ENCODE measurements at places on chromosomes 6 and 20.

DNA sequence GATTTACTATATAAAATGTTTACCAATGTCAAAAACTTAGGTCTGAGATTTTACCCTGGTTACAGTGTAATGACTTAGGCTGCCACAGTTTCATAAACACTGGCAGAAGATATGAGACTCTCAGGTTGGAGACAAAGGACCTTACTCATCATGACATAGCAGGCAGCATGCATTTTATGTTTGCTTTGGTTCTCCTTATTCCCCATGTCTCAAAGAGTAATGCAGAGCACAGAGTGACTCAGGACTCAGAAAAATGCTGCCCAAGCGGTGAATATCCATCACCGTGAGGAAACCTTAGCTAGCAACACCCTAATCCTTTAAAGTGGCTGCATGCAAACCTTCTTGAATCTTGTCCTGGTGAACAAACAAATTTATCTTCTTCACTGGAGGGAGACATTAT, 112.1 kb upstream of the EYS start:
- DNase-seq: no peak

- no peak for DNase-seq
Observed at GRCh38 chr6:163323274-163323673, 91.2 kb upstream of the QKI start.

DNA sequence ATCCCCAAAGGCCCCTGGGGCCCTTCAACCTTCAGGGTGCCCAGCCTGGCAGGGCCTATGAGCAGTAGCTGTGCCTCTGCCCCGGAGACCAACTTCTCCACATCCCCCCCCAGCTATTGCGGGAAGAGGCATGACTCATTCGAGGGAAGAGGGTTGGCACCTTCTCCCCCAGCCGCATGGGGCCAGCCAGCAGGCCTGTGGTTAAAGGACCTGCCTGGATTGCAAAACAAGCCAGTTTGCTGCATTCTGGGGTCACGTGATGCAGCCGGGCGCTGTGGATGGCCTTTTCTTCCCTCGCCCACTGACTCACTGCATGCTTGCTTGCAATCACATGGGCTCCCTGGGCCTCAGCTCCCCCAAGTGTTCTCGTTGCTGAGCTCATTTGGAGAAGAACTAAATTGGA, 182.5 kb downstream of the MAFB start:
- no peak for DNase-seq

GRCh38 chr6:64357430-64357829, 721.8 kb downstream of the PHF3 start:
- no peak for DNase-seq

DNA sequence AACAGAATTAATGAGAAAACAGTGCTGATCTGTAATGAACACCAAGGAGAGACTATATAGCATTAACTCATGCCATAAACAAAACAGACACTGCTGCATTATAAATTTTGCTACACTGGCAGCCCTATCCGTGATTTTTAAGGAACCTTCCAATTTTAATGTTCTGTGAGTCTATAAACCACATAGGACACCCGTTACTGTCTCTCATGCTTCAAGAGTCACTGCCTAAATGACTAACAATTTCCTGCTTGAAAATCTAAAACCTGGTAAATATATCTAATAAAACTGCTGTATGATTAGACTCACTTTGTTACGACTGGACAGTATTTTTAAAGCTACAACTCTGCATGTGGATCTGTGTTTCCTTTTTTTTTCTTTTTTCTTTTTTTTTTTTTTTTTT, 8.7 kb downstream of the CHD6 start:
- no peak for DNase-seq

GRCh38 chr20:63895952-63896263, 982 bp downstream of the DNAJC5 start:
- no peak for DNase-seq

DNA sequence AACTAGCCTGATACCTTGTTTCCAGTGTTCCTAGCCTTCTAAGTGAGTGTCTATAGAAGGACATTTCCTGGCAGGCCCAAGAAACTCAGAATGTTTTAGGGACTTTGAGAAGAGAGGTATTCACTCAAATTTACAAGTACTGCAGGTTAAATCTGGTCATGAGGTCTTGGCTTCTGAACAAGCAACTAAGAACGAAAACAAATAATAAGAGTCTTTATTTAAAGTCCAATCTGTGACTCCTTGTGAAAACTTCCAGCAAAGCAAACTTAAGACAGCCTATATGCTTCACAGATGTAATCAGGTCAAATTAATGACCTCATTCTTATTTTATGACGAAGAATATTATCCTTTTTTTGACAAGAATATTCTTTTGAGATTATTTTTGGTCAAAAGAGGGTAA, 79.4 kb upstream of the PRSS16 start:
- DNase-seq: no peak

DNA sequence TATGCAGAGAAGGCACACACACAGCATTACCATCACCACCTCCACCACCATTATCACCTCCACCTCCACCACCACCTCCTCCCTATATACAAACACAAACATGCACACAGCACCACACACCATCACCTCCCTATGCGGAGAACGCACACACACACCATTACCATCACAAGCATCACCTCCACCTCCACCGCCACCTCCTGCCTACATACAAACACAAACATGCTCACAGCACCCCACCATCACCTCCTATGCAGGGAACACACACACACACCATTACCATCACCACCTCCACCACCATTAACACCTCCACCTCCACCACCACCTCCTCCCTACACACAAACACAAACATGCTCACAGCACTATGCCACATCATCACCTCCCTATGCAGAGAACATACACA, 236.5 kb upstream of the AFDN start:
- no peak for DNase-seq

DNA sequence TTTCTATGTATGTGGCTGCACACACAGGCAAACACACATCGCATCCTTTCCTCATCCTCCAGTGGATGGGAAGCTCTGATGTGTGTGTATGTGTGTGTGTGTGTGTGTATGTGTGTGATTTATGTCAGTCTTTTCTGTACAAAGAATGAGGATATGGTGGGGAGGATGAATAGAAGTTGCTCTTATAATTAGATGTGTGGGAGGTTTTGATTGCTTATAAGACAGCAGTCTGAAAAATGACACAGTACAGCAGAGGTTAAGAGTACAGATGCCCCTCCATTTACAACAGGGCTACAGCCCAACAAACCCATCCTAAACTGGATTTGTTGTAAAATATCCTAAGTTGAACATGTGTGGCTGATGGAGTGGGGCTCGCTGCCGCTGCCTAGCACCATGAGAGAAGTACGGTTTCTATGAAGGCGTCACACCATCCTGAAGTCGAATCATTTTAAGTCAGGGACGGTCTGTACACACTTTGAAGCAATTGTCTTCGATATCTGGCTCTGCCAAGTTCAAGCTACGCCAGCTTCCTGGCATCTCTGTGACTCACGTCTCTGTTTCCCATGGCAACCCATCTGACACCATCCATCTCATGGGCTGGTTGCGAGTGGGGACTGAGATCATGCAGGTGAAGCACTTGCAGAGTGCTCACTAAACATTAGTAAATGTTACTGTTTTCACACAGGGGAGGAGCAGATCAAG, 252.6 kb downstream of the MYLK4 start:
- DNase-seq: no peak

GRCh38 chr6:104685871-104686549, 173.7 kb downstream of the HACE1 start:
- DNase-seq: no peak

DNA sequence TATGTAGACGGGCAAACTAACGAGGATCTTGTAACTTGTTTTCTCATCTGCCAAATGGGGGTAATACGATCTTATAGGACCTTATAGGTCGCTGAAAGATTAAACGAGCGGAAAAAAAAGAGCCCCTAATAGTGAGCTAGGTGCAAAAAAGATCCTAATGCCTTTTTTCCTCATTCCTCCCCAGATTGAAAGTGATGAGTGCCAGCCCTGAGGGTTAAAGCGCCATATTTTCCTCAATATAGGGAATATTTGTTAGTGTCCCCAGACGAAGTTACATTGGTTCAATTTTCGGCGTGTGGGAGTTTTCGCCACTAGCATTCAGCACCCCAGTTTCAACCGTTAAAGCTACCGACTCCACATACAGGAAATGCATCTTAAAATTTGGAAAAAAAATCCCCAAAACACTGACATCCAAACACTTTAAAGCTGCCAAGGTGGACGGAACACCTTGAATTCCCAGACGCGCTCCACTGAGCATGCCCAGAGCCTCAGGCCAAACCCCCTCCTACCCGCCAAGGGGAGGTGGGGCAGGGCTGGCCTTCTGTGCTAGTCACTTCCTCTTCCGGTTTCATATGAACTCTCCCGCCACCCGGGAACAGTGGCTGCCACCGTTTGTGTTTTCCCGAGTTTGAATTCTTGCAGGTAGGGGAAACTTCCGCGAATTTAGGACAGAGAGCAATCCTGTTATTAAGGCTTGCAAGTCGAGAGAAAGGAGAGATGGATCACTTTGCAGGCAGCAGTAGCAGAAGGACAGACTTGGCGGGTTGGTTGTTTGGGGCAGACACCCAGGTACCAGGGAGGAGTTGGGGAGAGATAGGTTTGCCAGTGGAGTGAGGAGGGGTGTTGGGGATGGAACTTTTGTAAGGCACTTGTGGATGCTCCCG, at the start of gene PRIM2:
TSS of gene PRIM2 (plus strand) at position 571 of the 884 bp plus-strand sequence. CDS start 816 bp downstream, outside the sequence.
- peak; percentile 75 for DNase-seq

DNA sequence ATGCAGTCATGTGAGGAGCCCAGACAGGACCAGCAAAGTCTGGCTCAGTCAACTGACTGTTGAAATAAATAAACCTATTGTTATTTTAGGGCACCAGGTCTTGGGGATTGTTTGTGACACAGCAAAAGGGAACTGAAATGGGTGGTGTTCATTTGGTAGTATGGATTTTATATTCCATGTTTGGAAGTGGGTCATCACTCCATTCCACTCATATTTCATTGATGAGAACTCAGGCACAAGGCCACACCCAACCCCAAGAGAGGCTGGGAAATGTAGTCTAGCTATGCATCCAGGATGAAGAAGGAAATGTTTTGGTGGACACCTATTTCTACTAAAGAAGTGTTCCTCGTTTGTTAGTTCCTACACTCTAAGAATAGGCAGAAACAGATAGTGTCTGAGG, 64.9 kb upstream of the BTBD3 start:
- DNase-seq: no peak

- DNase-seq: no peak
Observed at GRCh38 chr6:29414588-29414987, at the start of gene OR12D1. Gene OR12D1 (plus strand): TSS chr6:29414928.

DNA sequence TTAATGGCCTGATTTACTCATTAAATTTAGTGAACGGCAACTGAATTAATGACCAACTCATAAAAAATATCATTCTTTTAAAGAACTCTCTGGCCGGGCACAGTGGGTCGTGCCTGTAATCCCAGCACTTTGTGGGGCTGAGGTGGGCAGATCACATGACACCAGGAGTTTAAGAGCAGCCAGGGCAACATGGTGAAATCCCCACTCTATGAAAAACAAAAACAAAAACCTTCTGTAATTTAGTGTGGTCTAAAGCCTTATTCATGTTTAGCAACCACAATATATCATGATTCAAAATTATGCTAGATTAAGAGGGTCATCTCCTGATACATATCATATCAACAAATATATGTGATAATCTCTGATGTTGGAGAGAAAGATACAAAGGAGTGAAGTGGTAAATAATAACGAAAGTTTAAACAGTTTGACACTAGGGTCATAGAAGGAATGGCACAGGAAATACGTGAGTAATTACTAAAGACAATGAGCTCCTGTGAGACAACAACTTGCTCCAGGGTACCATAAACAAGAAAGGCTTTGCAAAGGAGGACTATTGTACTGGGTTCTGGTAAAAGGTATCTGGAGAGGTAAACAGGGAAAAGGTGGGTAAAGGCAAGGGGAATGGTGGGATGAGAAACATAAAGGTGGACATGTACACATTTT, 5.7 kb downstream of the ELOVL4 start:
- no peak for DNase-seq

DNA sequence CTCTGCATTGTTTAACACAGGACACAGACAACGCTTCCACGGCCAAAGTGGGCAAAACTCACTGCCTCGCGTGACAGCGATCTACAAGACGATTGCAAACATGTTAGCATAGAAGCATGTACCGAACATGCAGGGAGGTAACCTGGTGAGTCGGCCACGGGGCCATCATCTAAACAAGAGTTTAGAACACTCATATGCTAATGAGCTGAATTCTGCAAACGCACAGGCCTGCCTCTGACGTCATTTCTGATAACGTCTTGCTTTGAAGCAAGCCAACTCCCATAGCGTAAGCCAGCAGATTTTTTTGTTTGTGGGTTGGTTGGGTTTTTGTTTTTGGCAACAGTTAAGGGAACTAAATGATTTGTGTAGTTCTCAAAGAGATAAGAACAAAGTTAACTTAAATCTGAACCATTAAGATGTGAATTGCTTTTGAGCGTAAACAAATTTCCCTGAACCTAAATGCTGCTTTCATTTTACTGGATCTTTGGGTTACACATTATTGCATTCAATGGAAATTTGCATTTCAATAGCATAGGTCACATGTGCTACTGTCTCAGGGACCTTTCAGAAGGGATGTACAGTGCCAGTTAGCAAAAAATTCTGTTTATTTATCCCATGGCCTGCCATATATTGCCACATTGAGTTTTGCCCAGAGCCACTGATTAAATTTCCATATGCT, 184.5 kb upstream of the PDE10A start:
- no peak for DNase-seq

- no peak for DNase-seq
Observed at GRCh38 chr6:46338131-46338530, 153.1 kb downstream of the RCAN2 start.

DNA sequence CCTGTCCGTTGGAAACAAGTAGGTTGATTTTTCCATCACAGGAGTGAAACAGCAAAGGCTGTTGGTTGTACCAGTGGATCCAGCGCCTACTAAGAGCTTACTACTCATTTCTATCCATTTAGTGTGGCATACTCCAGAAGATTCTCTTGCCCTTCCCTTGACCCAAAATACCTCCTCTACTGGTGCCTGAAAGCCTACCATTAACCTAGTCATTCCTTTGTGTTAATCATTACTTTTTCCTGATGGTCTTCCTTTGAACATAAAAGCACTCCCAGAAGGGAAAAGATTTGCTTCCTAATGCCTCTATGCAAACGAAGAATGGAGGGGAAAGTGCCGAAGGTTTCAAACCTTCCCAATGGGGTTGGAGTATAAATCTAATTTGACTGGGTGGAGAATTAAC, 123.3 kb downstream of the QRSL1 start:
- DNase-seq: no peak

GRCh38 chr6:105648276-105648675, 245.4 kb upstream of the PREP start:
- DNase-seq: no peak

DNA sequence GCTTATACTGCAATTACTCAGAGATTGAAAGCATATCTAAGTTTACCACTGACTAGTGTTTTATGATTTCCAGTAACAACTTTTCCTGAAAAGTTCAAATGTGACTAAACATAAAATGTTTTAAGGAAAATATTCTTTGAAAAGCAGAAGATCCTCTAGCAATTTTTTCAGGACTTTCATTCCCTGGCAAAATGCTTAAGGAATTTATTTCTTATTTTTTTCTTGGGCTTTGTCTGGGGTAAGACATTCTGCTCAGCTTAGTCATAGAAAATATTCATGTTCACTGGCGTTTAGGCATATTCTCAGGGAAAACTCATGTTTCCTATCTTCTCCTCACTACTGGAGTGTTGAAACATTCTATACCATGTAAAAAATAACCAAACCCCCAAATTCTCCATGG, 235.3 kb upstream of the CEP162 start:
- no peak for DNase-seq

GRCh38 chr6:140684776-140685550, 1310.5 kb upstream of the CITED2 start:
- DNase-seq: no peak

- DNase-seq: no peak
Observed at GRCh38 chr20:605237-605636, 4.9 kb downstream of the TCF15 start.

All from stimulated activated CD4-positive, alpha-beta T cell treated with anti-CD3 and anti-CD28 coated beads, Interleukin-4, amount 100 ng/mL, for 4 hours (primary cell).